ENCODE measurements at places on chromosomes 11 and 22.

GRCh38 chr22:31897842-31898805 is 46.2 kb upstream of the YWHAH start:
- no peak for DNase-seq

GRCh38 chr11:82927264-82927880 is 25.8 kb downstream of the DDIAS start:
- DNase-seq, result peak; percentile 66

- DNase-seq, result no peak
These were observed 7.7 kb upstream of the DGAT2 start for GRCh38 chr11:75760710-75761493.

DNA sequence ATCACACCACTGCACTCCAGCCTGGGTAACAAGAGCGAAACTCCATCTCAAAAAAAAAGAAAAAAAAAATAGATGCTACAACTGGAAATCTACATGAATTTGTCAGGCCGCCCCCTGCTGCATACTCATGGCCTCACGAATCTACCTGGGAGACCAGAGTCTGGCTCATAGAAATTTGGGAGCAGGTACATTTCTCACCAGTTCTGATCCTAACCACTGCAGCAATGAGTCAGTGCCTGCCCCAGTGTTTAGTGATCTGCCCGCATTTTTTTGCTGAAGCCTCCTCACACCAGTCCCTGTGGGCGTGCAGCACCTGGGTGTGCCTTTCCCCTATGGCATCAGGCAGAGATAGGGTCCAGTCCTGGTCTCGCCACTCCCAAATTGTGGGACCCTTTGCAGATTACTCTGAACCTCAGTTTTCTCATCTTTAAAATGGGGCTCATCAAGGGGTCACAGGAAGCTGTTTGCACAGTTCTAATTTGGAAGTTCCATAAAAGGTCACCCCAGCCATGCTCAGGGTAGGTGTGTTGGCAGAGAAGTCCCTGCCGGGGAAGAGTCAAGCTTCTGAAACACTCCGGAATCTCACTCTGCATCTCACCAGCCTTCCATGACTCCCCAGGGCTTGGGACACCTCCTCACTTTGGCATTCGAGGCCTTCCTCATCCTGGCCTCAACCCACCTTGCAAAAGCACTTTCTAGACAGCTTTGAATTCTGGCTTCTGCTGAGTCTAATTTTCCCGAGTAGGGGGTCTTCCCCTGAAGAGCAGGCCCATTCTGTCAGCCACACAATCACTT is 39.3 kb upstream of the LINC01488 start:
- no peak for DNase-seq

DNA sequence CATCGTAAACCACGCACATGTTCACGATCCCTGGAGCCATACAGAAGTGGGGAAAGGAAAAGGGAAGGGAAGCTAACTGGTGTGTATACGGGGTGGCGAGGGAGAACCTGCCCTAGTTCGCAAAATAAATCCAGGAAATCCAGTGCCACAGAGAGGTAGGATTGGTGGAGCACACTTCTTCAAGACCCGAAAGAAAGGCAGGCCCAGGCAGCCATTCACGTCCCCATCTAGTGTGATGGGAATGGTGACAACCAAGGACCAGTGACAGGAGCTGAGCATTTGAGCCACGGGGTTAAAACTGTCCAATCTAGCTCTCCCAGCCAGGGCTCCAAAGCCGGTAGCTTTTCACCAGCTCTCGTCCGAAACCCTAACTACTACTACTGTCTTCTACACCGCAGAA is 53.7 kb downstream of the IGSF9B start:
- DNase-seq, result no peak

DNA sequence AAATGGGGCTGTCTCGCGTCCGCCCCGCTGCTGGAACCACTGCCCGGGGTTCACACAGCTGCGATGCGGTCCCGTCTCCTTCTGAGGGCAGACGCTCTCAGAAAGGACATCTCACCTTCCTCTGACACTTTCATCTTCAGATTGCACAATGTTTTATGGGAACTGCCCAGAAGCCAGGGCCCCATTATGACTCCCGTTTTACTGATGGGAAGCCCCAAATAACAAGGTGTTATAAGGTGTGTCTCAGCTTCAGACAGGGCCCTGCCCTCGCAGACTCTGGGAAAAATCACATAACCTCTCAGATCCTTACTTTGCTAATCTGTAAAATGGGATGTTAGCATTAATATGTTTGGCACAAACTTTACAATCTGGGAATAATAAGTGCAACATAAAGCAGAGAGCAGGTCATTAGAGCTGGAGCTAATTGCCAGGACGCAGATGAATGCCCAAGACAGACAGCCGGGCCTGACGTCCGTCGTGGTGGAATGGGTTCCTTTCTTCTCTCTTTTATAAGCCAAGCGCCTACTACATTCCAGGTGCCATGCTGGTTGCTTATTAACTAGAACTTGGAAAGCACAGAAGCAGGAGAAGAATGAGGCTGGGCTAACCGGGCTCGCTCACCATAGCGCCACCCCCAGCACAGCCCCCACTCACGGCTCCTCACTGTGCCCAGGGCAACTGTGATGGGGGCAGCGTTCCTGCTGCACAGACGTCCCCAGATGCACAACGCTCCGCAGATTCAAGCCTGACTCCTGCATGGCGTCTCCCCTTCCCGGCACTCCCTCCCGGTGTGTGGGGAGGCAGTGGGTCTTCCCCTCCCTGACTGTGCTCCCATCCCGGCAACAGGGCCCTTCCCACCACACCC is 43.8 kb downstream of the TRMU start:
- DNase-seq, result no peak
